SIG-M5 (cell line): ENCODE measurements at places on chromosomes 1 and 21.

DNA sequence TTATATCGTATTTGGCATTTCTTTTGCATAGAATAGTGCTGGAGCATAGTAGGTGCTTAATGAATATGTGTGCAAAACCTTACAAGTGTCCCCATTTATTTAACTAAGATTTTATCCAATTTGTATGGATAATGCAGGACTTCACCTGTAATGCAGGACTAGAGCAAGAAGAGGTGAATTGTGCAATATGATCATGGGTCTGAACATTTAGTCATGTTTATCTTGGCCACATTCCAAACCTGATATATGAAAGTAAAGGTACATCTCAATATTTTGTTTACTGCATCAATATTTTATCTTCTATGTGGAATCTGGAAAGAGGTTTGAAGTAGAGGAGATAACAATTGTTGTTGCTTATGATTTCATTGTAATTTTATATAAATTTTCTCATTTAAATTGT, 1626.7 kb upstream of the B3GALT2 start:
- no peak for DNase-seq

- DNase-seq: no peak
Observed at GRCh38 chr21:44455524-44456213, 359 bp downstream of the LRRC3 start.

DNA sequence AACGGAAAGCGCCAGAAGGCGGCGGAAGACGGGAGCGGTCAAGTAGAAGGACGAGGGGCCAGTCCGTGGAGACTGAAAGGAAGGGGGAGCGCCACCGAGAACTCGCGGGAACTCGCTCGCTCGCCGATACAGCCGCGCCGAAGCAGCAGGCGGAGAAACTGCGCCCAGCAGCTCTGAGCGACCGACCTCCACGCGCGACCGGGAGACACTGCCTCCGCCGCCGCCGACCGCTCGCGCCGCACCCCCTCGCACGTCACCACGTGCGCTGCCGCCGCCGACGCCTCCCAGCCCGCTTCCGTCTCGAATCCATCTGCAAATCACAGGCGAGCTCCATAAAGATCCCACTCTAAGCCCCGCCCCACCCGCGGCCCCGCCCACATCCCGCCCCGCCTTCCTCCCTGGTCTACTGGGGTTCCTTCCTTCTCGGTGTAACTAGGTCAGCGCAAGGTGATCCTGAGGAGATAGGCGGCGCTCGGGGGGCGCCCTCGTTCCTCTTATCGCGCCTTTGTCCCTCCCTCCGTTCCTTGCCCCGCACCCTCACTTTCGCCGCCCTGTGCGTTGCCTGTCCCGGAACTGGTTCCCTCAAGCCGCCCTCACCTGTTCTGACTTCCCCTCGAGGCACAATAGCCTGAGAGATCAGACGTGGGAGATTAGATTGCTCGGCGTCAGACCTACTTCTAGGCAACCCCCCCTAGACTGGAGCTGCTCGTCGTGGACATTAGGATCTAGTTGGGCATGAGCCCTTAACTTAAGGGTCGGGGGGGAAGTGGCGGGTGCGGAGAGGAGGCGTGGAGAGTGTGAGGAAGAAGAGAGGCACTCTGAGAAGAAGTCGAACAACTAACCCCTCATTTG, at the start of gene IVNS1ABP:
IVNS1ABP (minus strand) TSS at position 210 of the 852 bp plus-strand sequence. CDS start 7,750 bp downstream, outside the sequence.
- peak; percentile 94 for DNase-seq

- DNase-seq: no peak
Observed at GRCh38 chr1:3556336-3556735, 55.0 kb downstream of the MEGF6 start.

DNA sequence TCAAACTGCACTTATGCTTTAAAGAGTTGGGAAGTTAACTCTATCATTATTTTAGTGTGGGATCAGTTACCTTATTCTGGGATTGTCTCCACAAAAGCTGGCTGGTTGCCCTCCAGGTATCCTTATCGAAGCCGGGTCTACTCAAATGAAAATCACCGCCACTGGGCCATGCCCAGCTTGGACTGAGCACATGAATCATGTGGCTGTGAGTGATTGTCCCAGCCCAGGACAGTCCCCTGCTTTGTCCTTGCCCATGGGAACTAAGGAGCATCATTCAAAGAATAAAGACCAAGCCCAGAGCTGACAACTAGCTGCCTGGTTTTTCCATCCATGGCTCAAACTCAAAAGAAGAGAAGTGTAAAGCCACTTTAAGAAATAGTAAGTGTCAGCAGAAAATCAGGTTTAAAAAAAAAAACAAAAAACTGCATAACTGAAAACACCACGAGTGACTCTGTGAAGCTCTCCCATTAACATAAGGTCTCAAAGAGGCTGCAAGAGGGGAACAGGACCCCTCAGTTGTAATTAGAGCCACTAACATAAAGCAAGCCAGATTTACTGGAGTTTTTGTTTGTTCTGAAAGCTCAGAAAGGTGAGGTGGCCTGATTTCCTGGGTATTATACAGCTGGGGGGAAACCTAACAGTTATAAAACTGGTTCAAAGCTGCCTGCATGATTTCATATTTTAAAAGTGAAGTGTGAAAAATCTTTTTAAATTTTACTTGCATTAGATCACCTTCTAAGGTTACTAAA, 91.5 kb downstream of the KIF14 start:
- DNase-seq: no peak

DNA sequence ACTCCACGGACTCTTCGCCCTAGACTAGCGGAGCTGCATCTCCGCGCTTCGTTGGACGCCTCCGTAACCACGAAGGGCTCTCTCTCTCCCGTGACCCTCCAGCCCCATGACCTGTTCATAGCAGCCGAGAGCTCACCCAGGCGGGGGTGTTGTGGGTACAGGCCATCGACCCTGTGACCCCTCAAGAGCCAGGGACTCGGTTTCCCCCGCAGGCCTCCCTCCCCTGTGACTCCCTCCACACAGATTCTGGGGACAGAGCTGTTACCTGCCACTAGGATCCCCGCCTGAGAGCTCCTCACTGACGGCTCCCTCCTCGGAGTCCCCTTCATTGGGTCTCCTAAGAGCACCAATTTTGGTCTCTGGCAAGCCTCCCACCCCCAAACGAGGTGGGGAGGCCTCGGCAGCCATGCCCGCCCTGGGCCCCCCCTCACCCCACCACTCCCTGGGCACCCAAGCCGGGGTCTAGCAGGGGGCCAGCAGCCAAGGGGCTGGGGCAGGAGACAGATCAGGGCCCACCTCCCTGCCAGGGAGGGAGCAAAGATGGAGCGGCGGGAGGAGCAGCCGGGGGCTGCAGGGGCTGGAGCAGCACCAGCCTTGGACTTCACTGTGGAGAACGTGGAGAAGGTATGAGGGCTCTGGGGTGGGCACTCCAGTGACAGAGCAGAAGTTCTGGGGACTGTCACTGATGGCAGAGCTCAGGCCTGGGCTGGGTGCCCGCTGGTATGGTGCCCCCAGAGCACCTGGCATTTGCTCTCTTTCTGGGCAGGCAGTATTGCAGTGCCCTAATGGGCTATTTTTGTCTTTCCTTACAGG, 517 bp downstream of the IPO13 start:
- DNase-seq: no peak

GRCh38 chr1:213531369-213532310, 456.1 kb upstream of the PROX1 start:
- no peak for DNase-seq

DNA sequence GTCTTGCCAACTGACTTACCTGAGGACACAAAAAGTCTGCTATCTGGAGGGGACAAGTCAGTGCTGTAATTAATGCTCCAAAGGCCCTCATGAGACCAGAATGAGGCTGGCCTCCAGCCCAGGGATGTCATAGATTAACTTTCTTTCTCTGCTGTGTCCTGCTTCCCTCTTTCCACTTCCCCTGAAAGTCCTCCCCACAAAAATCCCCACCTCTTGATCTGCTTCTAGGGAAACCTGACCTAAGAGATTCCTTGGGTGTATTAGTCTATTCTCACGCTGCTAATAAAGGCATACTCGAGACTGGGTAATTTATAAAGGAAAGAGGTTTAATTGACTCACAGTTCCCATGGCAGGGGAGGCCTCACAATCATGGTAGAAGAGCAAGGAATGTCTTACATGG, 39.2 kb downstream of the RUNX3 start:
- no peak for DNase-seq

DNA sequence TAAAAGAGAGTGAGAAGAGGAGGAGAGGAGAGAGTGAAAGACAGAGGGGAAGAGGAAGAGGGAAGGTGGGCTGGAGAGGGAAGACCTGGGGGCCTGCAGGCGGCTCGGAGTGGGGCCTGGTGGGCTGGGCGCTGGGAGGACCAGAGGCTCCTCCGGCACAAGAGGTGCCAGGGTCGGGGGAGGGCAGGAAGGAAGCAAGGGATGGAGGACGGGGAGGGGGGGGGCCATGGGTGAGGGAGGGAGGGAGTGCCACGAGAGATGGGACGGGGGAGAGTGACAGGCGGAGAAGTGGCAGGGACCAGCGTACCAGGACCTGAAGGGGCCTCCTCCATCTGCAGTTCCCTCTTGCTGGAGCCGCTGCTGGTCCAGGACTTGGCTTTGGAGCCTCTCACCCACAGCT, 87.7 kb downstream of the CASZ1 start:
- no peak for DNase-seq

- DNase-seq: no peak
Observed at GRCh38 chr1:19569786-19570185, 74.3 kb upstream of the NBL1 start.

DNA sequence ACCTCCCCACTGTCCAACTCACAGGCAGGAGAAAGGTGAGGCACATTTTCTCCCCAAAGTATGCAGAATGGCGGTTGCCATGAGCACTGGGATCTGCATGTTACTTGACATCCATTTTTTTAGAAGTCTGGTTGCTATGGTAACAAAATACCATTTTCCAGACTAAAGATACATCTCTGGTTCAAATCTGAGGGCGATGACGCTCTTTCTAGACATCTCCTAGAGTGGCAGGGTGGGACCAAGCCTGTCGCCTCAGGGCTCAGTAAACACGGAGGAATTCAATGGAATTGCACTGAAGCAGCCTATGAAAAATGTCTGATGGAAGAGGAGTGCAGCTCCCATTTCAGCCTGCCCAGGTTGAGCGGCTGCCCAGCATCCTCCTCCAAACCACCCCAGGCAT, 21.5 kb upstream of the FAM43B start:
- DNase-seq: no peak

DNA sequence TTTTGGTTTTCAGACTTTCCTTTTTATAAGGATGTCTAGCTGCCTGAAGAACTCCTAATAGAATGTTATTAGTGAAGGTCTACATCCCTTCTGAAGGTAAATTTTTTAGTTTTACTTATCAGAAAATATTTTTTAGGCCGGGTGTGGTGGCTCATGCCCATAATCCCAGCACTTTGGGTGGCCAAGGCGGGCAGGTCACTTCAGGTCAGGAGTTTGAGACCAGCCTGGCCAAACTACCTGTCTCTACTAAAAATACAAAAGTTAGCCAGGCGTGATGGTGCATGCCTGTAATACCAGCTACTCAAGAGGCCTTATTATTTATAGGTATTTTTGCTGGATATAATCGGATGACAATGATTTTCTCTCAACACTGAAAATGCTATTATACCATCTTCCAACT, 181.9 kb upstream of the KCNK2 start:
- no peak for DNase-seq

GRCh38 chr21:41695513-41695912, 71.3 kb downstream of the RIPK4 start:
- DNase-seq: no peak

GRCh38 chr1:197362871-197363270, 94.8 kb downstream of the CRB1 start:
- DNase-seq: no peak

DNA sequence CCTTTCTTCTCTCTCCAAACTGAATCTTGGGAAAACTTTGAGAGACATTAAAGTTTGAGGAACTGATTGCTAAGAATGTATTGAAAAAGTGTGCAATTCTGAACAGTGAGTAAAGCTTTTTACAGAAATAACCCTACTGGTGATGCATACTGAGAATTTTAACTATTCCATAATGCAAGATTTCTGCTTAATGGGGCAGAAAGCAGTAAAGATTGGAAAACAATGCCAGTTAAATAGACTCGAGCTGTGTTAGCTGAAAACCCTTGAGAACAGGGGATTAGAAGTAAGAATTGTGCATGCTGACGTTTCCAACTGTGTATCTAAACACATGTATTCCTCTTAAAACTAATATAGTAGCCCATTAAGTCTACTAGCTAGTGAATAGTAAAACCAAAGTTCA, 1500.2 kb upstream of the PRMT6 start:
- DNase-seq: no peak

DNA sequence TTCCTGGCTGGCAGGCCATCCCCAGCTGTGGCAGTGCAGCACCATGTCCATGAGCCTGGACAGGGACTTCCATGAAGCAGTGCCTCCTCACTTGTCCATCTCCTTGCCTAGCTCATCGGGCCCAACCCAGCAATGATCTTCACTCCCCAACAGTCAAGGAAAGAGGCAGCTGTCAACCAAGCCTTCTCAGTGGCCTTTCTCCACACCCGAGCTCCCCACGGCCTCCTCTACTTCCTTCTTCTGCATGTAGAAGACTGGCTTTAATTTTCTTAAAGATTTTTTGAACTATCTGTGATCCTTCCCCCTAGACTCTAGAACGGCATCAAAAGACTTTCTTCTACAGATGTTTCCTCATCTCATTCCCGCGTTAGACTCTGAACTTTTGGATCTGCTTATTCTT, 65.5 kb upstream of the COA6 start:
- DNase-seq: no peak

DNA sequence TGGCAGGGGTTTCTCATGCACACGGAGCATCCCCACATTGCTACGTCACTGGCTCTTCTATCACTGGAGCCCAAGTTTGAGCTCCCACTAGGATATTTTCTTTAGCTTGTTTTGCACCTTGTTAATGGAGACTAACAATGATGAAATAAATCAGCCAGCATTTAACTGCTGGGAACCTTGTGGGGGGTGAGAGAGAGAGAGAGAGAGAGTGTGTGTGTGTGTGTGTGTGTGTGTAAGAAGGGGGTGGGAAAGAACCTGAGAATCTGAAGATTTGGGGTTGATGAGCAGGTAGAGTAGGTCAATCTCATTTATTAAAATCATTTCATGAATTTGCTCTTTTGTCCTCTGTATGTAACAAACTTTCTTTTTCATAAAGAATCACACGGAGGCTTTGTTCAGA, 624 bp downstream of the C8B start:
- no peak for DNase-seq

GRCh38 chr21:43269957-43270705, 101.3 kb downstream of the CRYAA start:
- no peak for DNase-seq

DNA sequence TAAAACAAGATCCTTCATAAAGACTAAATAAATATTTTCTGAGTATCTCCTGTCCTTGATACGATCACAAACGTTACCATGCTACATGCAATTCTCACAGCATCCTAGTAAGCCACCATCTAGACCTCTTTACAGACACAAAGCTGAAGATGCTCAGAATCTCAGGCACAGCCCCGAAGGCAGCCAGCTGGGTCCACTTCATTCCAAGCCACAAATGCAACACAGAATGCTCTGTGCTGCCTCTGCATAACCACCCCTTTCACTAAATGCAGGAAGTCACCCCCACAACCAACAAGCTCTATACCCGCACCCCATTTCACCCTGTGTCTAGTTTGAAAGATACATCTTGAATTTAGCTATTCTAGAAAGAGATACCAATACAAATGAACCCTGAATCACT, 12.9 kb downstream of the RCAN1 start:
- DNase-seq: no peak
